ENCODE measurements at places on chromosomes 16 and 17.
A peak's percentile ranks its signal among the peaks of the same experiment; 100 is the strongest.

GRCh38 chr16:51540259-51540658 is 389.2 kb upstream of the SALL1 start:
- no peak for DNase-seq

- DNase-seq, result no peak
Observed at GRCh38 chr16:67541391-67542263, 13.0 kb downstream of the RIPOR1 start.

DNA sequence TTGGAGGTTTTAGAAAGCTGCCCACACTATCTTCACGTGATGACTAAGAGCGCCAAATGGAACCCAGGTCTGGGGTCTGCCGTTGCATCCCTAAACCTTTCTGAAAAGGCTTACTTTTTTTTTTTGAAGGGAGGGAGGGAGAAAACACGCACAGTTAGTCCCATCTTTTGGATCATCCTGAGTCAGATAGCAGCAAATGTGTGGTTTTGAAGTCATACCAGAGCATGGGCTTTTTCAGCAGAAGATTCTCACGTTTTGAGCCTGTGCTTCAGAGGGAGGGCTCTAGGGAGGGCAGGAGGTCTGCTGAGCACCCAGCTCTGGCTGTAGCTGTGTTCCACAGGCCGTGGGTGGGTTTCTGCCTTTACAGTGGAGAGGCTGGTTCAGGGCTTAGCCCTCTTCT is 194.7 kb downstream of the SNX29 start:
- DNase-seq, result no peak

DNA sequence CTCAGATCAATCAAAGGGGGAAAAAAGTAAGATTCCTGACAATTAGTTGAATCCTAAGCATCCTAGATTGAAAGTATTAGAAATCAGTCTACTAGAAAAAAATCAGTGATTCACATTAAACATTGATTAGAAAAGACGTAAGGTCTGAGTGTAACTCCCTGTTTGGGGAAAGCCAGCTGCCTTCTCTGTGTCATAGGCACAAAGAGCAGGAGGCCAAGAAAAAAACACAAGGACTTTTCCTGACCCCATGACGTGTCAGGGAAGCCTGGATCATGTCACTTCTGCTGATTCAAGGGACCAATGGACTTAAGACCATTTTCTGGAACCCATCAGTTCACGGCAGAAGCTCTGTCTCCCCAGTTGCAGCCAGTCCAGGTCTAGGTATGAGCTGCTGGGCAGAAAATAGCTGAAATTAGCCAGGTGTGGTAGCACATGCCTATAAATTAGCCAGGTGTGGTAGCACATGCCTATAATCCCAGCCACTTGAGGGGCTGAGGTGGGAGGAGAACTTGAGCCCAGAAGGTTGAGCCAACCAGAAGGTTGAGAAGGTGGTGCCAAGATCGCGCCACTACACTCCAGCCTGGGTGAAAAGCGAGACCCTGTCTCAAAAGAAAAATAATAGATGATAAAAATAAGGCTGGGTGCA is 35.9 kb downstream of the RANBP10 start:
- no peak for DNase-seq

DNA sequence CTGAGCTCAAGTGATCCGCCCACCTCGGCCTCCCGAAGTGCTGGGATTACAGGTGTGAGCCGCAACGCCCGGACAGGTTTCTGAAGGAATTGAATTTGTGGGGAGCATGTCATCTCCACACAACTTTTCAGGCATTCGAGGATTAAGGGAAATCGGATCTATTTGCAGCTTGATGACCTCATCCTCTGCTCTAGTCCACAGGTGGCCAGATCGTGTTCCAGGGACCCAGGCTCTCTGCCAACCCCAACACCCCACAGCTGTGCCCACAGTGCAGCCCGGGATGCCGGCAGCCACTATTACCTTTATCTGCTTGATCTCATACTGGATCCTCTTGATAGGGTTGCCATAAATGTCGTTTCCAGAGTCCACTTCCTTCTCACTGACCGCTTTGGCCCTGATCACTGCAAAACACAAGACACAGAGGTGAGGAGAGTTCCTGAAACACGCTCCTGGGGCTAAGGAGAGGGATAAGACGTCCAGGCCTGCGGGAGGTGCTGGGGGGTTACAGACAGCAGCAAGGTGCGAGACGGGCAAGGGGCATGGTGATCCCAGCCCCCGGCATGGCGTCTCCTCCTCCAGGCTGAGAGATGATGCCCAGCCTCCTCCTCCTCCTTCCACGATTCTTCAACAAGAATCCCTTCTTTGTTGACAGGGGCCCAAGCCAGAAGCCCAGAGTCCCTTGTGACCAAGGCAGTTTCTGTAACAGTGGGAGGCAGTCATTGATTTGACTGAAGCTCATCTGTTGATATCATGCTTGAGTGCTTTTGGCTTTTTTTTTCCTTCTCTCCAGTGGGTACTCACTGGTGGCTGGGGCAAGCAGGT is 29.3 kb downstream of the CEP295NL start:
- DNase-seq, result no peak

DNA sequence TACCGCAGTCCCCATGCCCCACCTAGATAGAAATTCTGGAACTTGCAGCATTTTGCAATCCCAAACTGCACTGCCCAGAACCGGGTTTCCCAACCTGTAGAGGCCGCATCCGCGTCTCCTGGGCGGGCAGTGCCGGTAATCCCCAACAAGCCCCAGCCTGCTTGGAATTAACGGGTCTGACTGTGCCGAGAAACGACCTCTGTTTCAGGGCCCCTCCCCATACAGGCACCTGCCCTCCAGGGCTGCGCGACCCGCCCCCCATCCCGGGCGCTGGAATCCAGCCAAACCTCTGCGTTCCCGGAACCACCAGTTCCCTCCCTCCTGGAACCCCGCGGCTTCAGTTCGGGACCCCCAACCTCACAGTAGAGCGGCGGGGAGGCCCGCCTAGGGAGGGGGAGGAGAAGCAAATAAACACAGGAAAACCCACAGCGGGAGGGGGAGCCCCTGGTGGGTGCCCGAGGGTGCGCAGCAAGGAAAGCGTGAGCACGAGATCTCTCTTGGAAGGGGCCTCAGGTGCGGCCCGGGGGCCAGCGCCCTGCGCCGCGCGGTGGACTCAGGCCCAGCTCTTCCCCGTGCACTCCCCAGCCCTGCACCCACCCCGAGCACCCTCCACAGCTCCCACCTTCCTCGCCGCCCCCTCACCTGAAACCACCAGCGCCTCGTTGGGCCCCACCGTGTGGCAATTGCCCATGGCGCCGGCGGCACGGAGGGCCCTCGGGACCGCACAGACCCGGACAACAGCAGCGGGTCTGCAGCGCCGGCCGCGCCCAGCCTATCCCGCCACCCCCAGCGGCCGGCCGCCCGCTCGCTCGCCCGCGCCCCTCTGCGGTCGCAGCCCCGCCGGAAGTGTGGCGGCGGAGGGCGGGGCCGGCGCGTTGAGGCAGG is at the start of gene FLOT2:
TSS of gene FLOT2 (minus strand) at position 850 of the 885 bp plus-strand sequence. CDS start at position 691, 159 bp downstream.
- DNase-seq, result peak; percentile 13

- no peak for DNase-seq
Observed at GRCh38 chr17:79617740-79618382, 7.0 kb upstream of the RBFOX3 start.

- DNase-seq, result no peak
Observed at GRCh38 chr17:19650826-19651225, 2.3 kb downstream of the ALDH3A2 start.

DNA sequence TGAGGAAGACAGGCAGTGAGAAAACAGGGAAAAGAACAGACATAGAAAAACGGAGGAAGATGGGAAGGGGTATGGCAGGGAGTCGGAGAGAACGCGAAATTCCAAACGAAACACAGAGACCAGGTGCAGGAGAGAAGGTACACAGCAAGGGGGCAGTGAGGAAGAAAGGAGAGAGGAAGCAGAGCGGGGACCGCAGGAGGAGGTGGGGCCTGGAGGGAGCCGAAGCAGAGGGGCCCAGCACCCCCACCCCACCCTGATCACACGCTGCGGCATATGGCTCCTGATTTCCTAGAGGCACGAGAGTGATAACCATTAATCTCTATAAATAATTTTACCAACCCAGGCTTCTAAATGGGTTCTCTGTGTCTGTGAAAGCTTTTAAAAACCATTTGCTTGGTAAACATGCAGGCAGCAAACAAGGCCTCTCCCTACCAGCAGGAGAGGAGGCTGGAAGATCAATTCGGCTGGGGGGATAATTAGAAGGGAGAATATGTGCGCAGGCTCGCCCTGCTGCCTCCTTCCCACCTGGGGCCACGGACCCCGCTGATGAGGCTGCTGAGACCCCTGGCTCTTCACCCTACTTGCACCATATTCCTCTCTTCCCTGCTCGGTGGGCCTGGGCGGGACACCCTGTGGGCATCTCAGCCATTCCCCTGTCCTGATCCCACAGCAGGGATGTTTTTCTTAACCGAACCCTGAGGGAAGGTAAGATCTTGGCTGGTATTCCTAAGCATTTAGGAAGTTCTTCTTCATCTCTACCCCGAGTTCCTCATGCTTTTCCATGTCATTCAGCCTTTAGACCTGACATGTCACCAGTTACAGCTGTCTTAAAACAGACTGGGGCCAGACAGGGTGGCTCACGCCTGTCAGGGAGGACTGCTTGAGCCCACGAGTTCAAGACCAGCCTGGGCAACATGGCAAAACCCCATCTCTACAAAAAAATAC is 86.7 kb downstream of the TMEM132E start:
- DNase-seq, result no peak

DNA sequence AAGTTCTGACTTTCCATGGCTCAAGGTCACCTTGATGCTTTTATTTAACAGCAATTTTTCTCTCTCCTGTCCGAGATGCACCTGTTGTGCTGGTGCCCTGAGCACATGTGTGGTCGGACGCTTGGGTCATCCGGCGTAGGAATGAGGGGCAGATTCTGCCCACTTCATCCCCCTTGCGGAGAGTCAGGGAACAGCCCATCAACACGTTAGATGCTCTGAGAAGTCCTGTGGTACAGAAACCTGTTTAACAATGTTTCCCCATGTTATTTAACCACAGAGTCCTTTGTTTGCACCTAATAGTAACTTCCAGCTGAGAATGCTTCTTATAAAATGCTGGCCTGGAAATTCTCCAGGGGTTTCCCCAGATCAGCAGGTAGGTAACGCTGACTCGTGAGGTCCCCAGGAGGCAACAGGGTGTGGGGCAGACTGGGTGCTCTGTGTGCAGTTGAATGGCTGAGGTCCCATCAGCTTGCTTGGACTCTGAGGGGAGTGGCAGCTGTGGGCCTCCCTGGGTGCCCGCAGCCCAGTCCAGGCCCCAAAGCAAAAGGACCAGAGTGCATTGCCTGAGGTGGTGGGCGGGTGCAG is 17.8 kb downstream of the DOC2B start:
- DNase-seq, result no peak

DNA sequence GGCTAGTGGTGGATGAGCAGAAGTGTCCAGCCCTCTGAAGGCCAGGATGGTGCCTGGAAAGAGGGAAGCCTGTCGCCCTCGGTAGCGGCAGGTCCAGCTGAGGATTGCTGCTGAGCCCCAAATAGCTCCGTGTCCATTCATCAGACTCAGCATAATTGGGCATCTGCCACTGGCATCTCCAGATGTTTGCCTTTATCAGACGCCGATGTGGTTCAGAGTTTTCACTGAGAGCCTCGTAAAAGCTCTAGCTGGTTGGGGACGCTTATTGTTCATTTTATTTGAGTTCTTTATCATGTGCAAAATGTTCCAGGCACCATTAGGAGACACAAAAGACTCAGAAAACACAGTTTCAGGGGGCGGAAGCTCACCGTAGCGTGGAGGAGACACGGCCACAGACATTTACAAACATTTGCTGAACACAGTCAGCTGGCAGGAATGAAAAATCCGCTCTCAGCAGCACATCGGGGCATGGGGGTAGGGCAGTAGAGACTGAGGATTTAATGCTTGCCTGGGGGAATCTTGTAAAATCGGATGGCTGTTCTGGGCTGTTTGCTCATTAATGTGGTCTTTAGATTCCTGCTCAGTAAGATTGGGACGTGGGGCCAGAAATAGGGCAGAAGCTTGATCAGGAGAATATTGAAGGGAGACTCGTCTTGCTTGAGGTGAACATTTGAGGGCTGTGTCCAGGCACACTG is 41.7 kb downstream of the SMPD3 start:
- DNase-seq, result no peak

DNA sequence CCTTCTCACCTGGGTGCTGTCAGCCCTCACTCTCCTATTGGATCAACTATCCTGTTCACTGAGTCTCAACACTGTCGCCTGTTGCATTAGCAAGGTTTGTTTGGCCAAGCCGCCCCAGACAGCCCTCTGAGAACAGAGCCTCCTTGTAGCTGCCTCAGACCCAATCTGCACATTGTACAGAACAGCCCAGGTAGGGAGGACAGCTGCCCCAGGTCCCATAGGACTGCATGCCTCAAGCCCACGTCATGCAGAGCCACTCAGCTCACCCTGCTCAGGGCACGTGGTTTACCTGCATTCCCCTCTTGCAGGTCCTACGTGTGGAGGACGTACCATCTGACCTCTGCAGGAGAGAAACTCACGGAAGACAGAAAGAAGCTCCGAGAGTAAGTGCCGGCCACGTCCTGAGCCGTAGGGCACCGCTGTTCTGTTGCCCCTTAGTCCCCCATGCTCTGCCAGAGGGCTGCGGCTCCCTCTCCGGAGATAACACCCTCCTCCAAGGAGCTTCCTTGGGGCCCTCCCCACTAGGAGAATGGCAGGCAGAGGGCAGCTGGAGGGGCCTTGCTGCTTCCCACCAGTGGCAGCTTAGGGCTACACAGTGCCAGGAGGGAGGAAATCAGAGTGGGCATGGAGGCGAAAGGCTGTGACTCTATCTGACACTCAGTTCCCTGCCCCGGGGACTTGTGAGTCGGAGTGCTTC is 2.8 kb downstream of the SNRNP25 start:
- no peak for DNase-seq

- DNase-seq, result no peak
Observed at GRCh38 chr16:2925951-2926649, 14.4 kb downstream of the FLYWCH1 start.
